Stimulated activated CD8-positive, alpha-beta memory T cell treated with anti-CD3 and anti-CD28 coated beads, Interleukin-2, amount 100 ng/mL, for 48 hours (primary cell): ENCODE measurements at places on chromosomes 4 and X.
A peak's percentile ranks its signal among the peaks of the same experiment; 100 is the strongest.

- DNase-seq = no peak
Observed at GRCh38 chr4:87901422-87901992, 68.7 kb downstream of the MEPE start.

DNA sequence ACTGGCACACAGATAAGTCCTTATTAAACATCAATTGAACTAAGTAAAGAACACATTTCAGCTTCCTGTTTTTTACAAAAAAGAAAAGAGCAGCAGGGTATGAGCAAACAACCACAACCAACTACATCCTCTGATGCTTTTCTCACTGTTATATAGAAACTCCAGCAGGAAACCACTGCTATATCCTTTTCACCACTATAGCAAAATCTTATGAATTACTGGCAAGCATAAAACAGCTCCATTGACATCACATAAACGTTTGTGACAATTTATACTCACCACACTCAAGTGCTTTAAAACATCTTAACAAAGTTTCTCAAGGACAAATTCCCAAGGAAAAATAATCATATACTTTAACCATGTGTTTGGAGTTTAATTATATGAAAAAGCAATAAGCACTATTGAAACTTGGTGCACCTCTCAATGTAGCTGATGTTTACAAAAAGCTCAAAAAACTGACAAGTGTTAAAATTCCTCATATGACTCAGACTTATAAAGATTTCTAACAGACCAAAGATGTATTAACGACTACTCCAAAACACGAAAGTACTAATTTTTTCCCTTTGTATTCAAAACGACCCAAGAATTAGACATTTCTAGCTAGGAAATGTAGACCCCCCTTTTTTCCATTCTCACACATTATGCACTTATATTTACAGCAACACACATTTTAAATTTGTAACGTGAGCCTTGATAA lies 12.9 kb downstream of the GPRIN3 start:
- DNase-seq = no peak

DNA sequence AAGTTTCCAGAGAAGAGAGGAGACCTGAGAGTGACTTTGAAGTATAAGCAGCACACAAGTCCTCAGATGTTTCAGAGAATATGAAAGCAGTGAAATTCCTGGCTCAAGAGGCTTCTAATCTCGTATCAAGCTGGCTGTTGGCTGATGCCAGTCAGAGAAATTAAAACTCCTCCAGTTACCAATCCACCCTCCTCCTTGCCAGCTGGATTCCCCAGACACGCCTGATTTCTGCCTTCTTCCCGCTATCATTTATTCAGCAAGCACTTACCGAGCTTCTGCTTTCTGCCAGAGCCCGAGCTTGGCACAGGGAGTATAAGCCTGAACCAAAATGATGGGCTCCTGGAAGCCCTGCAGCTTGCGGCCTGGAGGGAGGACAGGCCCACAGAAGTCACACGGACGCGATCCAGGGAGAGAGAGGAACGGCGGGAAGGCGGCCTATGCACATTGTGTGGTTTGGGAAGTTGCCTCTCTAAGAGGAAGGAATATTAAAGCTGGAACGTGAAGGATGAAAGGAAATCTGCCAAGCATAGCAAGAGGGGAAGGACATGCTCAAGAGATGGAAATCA lies 102.4 kb upstream of the TBL1X start:
- no peak for DNase-seq

DNA sequence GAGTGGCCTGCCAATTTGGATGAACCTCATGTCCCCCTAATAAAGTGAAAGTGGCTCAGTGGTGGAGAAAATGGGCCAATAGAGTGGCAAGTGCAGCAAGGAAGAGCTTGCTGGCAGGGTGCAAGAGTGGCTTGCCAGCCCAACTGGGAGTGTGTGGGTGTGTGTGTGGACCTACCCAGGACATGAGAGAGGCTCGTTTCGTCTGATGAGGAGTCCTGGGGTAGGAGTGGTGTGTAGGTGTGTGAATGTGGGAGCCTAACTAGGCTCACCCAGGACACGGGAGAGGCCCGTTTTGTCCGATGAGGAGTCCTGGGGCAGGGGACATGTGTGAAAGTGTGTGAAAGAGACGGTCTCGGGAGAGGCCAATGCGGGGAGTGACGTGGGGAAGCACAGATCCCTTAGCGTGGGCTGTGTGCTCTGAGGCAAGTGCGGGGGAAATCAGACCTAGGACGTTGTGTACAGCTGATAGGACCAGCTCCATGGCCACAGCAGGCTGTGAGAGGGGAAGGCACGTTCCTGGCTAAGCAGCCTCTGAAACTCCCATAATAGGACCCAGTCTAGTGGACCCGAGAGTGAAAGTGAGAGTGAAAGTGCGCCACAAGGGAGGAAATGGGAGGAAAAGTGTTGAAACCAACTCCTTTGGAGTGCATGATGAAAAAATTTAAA lies 5.3 kb downstream of the GAGE10 start:
- DNase-seq = no peak

- no peak for DNase-seq
Observed at GRCh38 chrX:52821079-52821760, 10.1 kb downstream of the XAGE5 start.

GRCh38 chr4:122980860-122981259 lies 58.5 kb upstream of the NUDT6 start:
- DNase-seq = no peak

GRCh38 chr4:90580326-90580725 lies 453.1 kb downstream of the CCSER1 start:
- DNase-seq = no peak

GRCh38 chr4:70533211-70533610 lies 14.8 kb downstream of the AMTN start:
- DNase-seq = no peak

GRCh38 chrX:19827088-19827487 lies 60.3 kb downstream of the SH3KBP1 start:
- no peak for DNase-seq

DNA sequence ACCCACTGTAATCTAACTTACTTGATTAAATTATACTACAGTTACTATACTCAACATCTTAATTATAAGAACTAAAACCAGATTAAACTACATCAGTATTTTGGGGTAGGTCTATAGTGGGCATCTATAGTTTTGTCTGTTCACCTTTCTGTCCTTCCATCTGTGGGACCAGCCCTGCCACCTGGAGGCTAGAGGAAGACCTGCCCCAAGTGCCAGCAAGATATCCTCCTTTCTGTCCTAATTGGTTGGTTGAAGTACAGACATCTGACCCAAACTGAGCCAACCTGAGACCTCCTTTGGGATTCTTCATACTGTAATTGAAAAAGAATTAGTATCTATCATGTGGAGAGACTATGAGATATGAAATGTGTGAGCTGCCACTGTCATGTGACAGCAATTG lies 172.2 kb upstream of the TLL1 start:
- DNase-seq = no peak

DNA sequence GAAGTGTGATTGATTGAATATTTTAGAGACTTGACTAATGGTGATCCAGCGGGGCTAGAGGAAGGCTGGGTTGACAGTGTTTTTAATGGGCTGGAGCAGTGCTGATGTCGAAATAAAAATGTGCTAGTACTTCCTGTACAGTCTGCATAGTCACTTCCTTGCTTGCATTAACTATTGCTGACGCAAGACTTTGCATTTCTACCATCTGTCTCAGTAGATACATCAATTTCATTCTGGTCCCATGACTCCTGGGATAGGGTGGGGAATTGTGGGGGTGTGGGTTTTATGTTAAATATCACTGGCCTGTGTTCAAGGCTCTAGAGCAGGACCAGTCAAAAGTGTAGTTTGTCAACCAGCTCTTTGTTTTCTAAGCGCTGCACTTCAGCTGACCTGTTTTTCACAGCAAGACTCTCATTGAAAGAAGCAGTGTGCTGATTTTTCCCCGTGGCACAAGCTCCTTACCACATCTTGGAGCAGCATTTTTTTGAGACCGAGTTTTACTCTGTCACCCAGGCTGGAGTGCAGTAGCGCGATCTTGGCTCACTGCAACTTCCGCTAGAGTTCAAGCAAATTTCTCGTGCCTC lies 35.2 kb upstream of the PHEX start:
- no peak for DNase-seq

DNA sequence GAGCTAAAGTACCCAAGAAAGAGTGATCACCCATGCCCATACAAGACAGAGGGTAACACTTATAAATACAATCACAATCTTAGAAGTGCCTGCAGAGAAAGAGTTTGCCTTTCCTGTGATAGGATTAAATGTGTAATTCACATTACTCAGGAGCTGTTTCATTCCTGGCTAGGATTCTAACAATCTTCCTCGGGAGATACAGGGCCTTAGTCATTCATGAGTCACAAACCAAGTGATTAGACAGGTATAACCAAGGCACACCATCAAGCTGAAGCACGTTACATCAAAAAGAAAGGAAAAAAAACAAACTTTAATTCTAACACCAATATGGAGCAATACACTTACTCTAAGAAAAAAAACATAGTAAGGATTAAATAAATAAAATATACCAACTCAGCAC lies 14.9 kb downstream of the ABCG2 start:
- no peak for DNase-seq

GRCh38 chrX:41377624-41378023 lies 43.7 kb downstream of the DDX3X start:
- no peak for DNase-seq

DNA sequence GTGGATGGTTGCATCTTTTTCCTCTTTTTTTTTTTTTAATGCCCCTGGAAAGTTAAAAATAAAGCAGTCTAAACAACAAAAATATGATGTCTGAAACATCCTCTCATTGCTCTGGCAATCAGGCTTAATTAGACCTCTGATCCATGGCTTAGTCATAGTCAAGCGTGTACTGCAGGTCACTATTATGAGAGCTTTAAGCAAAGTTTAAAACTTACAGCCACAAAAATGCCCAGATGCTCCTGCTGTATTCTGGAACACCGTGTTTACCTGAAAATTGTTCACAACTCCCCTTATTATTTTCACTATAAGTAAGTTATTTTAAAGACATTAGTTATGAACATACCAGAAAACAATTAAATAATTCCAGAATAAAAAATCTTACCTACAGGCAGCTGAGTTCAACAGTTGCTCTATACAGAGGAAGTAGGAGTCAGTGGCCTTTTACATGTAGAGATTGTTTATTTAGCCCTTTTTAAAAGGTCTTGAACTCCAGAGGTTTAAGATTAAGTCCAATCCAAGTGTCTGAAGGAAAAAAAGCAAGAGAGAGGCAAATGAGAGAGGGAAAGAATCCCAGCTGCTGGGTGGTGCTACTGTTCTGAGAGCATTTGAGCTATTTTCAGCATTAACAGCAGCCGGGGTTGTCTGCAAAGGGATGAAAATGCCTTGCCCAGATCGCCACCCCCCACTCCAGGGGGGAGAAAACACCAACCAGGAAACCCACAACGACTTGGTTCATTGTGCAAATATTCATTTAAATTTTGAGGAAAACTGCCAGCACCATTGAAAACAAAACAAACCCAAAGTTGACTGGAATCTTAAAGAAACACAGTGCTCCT lies 36.9 kb downstream of the SORBS2 start:
- no peak for DNase-seq

GRCh38 chr4:42330002-42330592 lies 67.2 kb upstream of the SHISA3 start:
- DNase-seq = no peak

GRCh38 chr4:26719954-26720552 lies 136.2 kb downstream of the TBC1D19 start:
- no peak for DNase-seq

DNA sequence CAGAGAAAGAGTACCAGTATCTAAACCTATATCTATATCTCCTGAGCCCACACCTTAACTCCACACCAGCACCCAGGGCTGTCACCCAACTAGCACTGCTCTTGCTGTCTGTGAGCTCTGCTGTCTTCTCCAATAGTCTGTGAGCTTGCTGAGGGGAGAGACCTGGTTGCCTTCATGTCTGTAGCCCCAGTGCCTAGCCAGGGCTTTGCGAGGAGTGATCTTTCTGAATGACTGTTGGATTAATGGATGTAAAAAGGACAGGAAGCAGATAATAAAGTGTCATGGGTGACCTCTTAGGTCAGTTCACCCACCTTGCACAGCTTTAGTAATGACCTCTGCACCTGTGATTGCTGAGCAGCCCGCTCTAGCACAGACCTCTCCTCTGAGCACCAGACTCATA lies 30.5 kb downstream of the CNGA2 start:
- no peak for DNase-seq

- DNase-seq = no peak
Observed at GRCh38 chrX:132216806-132217202, 2.4 kb downstream of the RAP2C start.

DNA sequence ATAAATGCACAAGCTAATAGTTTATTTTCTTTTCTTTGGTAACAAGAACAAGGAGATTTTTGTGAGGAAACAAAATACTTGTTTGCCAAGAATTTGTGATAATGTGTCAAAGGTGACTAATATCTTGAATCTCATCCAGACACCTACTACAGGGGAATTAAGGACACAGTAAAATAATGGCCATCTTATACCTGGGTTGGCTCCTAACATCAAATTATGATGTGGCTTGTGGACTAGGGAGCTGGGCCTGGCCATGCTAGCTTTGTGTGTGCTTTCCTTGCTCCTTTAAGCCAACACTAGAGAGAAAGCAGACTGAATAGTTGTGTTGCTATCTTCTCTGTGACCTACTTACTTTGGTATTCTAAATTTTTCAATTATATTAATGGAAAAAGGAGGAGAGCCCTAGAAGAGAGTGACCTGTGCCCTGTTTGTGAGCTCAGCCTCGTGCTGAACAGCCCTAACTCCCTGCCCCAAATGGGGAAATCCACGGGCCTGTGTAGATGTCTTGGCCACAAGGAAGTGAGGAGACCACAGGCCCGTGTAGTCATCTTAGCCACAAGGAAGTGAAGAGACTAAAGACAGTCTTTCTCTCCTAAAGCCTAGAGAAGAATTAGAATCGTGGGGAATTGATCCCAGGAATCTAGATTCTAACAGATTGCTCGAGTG lies 23.3 kb downstream of the ARHGAP24 start:
- DNase-seq = no peak

DNA sequence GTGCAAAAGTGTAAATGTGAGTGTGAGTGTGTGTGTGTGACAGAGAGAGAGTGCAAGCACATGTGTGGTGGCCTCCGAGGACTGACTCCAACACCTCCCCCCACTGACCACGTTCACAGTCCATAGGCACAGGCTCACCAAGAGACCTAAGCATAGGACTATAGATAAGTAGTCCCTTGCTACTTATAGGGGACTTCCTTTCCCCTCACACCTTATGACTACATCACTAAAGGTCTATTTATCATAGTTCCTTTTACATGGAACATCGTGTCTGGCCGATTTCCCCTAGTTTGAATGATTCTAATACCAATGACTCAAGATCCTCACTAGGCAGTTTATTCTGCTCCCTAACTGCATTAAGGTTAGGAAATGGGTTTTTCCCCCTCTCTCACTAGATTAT lies 17.8 kb downstream of the FRMPD3 start:
- DNase-seq = no peak

- DNase-seq = no peak
Observed at GRCh38 chr4:121448231-121448630, 67.4 kb upstream of the QRFPR start.

- peak; percentile 26 for DNase-seq
Observed at GRCh38 chrX:124232523-124233201, 99.8 kb upstream of the TEX13D start.
